ENCODE measurements at places on chromosomes 2 and 18. TPM values are rescaled to one million over a fixed set of nuclear protein-coding genes. Genes with fewer than 3 reads are reported as not detected.

The LRPPRC gene
- 9.4 TPM for polyA plus RNA-seq

The FTCDNL1 gene
- 1.3 TPM for polyA plus RNA-seq

The SULT1C4 gene
- 0.42 TPM for polyA plus RNA-seq

The TUBA4B gene
- not detected for polyA plus RNA-seq

The OTOF gene
- 0.07 TPM for polyA plus RNA-seq

The SERPINB4 gene
- not detected for polyA plus RNA-seq

The SCYGR8 gene
- polyA plus RNA-seq: not detected

The CFC1 gene
- polyA plus RNA-seq: 207 TPM

The NCL gene
- polyA plus RNA-seq: 69.9 TPM

The ERICH2 gene
- 3.6 TPM for polyA plus RNA-seq

The IGFBP5 gene
- 18.4 TPM for polyA plus RNA-seq

The HNMT gene
- polyA plus RNA-seq: 32.7 TPM

The CROCC2 gene
- 0.05 TPM for polyA plus RNA-seq

The NAGK gene
- polyA plus RNA-seq: 138 TPM

The KIAA1328 gene
- polyA plus RNA-seq: 2.1 TPM

The TMEM178A gene
- 3.4 TPM for polyA plus RNA-seq

The DNAH6 gene
- polyA plus RNA-seq: 0.59 TPM

The GCG gene
- polyA plus RNA-seq: 1,874 TPM

The MDH1B gene
- 0.95 TPM for polyA plus RNA-seq

The SCN2A gene
- 0.26 TPM for polyA plus RNA-seq

The UGT1A10 gene
- polyA plus RNA-seq: not detected

The ZNF513 gene
- 30.1 TPM for polyA plus RNA-seq

The POTEJ gene
- 0.19 TPM for polyA plus RNA-seq

The HOXD10 gene
- polyA plus RNA-seq: not detected

The GTF3C2 gene
- 34.3 TPM for polyA plus RNA-seq

The ID2 gene
- polyA plus RNA-seq: 53.1 TPM

The HOXD3 gene
- 0.19 TPM for polyA plus RNA-seq

The MAP3K19 gene
- polyA plus RNA-seq: not detected

The COL3A1 gene
- 16.7 TPM for polyA plus RNA-seq

The DNAJC5G gene
- 0.34 TPM for polyA plus RNA-seq

The SPC25 gene
- polyA plus RNA-seq: 0.61 TPM

The NPHP1 gene
- polyA plus RNA-seq: 3.4 TPM

The RAB17 gene
- polyA plus RNA-seq: 130 TPM

The RAB27B gene
- 0.61 TPM for polyA plus RNA-seq

The LYPD6 gene
- 1.8 TPM for polyA plus RNA-seq

The BOK gene
- 11.5 TPM for polyA plus RNA-seq

The C2orf66 gene
- polyA plus RNA-seq: 0.16 TPM

The LONRF2 gene
- 4.6 TPM for polyA plus RNA-seq

The PLGLB2 gene
- 3.7 TPM for polyA plus RNA-seq

The PLCL1 gene
- 0.38 TPM for polyA plus RNA-seq

The CPO gene
- 0.15 TPM for polyA plus RNA-seq

The SCYGR4 gene
- not detected for polyA plus RNA-seq

The SPATS2L gene
- 53.8 TPM for polyA plus RNA-seq

The BCL2L11 gene
- 2.7 TPM for polyA plus RNA-seq

The SNORC gene
- polyA plus RNA-seq: 13.2 TPM

The RAB6C gene
- polyA plus RNA-seq: not detected

The ATP5F1A gene
- 89.3 TPM for polyA plus RNA-seq
